ENCODE measurements at places on chromosomes 1 and 21. TPM values are rescaled to one million over a fixed set of nuclear protein-coding genes. Genes with fewer than 3 reads are reported as not detected.

- H3K4me3 ChIP-seq: no peak overlapping the region
- no peak overlapping the region for H3K27ac ChIP-seq
- H3K4me1 ChIP-seq: no peaks in the 10 kb centered on the region
These were observed 147.6 kb downstream of the NEK7 start for GRCh38 chr1:198304431-198304830.

DNA sequence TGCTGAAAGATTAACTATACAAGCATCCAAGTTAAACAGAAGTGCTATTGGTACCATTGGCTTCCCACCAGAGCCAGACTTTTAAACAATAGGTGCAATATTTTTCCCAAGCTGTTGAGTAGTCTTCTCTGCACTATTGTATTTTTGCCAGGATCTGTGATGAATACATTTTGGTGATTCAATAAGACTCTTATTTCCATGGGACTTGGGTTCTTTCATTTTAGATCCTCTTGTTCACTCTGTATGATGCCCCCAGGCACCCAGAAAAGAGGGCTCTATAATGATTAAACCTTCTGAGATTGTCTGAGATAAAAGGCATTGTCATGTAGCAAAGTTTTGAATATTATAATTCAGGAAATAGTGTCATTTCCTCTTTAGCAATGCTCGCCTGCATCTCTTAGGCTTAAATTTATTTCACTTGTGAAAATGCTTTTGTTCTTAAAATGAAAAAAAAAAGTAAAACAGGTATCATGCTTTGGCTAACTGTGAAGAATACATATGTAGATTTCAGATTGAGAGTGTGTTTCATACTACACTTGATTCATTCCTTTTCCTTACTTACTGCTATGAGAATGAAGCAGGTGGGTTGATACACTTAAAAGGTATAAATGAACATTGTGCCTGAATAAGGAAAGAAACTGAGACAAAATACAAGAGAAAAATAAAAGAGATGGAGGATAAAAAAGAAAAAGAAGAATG is 275.0 kb downstream of the HMCN1 start:
- DNase-seq: no peak
- no peak overlapping the region for H3K4me3 ChIP-seq
- H3K4me1 ChIP-seq: no peaks in the 10 kb centered on the region
- no peaks in the 10 kb centered on the region for H3K36me3 ChIP-seq
- no peaks in the 10 kb centered on the region for H3K27me3 ChIP-seq
- H3K27ac ChIP-seq: no peak overlapping the region

RXFP4 gene
- total RNA-seq: not detected

STYXL2 gene
- total RNA-seq: 1.3 TPM

Measured in adrenal gland (tissue), 19 donors.